ENCODE measurements at places on chromosomes 5 and 9.
A peak's percentile ranks its signal among the peaks of the same experiment; 100 is the strongest.

DNA sequence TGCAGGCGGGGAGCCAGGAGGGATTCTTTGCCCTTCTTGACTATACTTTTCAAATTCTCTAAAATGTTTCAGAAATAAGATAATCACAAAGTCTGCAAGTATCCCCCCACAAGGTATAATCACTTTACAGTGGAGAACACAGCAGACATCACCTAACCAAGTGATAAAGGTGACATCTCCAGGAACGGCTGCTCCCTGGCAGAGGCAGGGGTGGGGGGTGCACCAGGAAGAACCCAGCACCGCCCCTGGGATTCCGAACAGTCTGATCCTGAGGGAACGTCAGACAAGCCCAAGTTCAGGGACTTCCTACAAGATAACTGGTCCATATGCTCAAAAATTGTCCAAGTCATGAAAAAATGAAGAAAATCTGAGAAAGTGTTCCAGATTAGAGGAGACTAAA lies 85.4 kb downstream of the HSD17B3 start:
- no peak for DNase-seq

DNA sequence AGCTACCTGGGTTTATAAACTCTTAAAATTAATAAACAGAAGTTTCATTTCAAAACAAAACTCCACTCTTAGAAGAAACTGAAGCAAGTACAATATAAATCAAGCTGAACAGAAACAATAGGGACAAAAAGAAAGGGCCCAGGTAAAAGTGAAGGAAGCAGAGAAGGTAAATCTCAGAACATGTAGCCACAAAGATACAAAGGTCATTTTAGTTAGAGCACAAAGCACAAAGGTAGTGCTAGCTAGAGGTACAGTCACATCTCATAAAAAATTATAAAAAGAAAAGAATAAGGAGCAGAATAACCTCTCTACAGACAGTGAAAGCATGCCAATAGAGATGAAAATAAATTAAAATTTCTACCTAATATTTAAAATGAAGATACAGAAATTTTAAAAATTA lies 90.4 kb upstream of the C5orf63 start:
- no peak for DNase-seq

DNA sequence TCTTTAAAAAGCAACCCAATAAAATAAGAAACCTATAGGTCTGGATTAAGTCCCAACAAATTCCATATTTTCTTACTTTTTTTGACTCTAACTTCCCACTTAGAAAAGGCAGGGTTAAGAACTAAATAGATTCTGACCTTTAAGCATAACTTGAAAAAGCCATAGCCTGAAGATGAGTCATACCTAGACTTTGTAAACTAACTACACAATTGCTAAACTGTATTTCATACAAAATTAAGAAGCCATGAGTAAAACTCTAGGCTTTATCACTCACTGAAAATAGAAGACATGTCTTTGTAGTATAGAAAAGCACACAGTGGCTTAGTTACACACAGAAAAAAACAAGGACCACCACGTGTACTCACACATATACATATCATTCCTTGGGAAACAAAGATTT lies 51.5 kb downstream of the MLLT3 start:
- no peak for DNase-seq

GRCh38 chr5:7902201-7902600 lies 33.3 kb downstream of the MTRR start:
- no peak for DNase-seq

DNA sequence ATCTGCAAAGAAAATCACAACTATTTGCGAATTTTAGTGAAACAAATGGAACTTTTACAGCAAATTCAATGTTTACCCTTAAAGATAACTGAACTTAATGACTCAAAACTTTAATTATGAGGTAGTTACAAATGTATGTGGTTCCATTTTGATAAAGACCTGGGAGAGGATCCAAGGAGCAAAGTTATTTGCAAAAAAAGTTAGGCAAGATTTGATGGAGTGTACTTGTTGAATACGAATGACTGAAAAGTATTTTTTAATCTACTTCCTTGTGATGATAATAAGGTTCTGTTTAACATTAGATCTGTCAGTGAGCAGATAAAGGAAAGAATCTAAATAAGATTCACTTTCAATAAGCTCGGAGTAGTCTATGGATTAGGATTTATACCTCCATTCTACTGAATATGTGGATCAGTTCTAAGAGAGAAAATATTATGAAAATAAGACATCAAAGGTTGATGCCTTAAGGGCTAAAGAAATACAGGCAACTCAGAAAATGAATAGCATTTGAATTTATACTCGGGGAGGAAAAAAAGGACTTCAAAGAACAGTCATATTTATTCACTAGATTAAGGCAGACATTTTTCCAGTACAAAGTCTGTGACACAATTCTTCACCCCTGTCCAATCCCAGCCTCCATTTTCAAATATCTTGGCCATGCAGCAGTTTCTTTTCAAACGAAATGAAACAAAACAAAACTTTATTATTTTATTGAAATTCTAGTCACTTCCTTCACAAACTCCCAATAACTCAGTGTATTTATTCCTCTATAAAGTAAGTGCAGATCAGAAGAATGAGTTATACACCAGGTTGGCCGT lies 199.8 kb downstream of the PDE4D start:
- DNase-seq = no peak

- no peak for DNase-seq
Observed at GRCh38 chr5:14249258-14250082, 106.3 kb downstream of the TRIO start.

- no peak for DNase-seq
Observed at GRCh38 chr5:72537166-72537565, 30.0 kb upstream of the ZNF366 start.

DNA sequence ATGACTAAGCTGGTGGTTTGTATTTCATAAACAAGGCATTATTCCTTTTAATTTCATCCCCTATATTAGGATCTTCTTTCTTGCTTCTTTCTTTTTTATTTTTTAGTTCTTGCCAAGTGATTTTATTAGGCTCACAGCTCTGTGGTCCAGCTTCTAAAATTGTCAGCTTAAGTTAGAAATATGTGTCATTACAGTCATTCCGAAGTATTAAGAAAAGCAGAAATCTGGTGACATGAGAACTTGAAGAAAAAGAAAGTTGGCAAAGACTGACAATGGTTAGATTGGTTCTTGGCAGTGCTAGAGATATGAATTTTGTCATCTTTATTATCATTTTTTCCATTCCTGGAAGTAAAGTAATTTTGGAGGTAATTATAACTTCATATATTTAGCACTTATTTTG lies 166.5 kb upstream of the PRR16 start:
- no peak for DNase-seq

- no peak for DNase-seq
Observed at GRCh38 chr9:4833781-4834560, 41.2 kb downstream of the RCL1 start.

DNA sequence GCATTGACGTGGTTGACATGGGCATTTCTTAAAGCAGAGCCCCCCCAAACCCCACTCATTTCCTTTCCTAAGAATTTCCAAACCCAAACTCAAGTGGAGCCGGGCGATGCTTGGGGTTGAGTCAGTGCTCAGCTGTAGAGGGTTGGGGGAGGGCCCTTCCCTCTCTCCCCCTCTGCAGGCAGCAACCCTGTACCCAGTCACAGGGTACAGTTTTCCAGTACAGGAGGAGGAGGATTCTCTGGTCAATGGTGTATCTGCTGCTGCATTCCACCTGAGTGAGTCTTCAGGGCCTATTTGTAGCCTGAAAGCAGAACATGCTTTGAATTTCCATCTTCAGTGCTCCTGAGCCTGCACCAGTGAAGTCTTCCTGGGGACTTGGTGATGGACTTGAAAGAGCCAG lies 55.8 kb downstream of the ENTREP1 start:
- DNase-seq = no peak

DNA sequence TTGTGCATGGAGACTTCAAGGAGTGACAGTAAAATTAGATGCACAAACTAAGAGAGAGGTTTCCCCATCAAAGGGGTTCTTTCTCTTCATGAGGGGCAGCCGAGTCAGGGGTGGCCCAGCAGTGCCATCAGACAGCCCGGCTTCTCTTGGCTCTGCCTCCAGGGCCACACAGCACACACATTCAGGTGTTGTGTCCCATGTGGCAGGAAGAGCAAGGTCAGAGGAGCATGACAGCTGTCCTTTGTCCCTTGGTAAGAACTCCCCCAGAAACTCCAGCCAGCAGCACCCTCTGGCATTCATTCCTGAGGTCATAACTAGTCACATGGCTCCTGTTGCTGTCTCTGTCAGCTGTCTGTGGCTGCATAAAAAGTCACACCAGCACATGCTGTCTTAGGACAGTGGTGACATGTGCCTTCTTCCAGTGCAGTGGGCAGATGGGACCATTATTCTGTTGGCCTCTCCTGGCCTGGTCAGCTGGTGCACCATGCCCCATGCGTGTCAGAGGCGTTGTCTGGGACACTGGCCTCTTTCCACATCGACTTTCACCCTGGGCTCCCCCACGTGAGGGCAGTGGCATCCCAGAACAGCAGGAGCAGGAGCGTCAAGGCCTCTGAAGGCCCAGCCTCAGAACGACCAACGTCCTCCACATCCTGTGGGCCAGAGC lies 78.4 kb upstream of the OTULINL start:
- no peak for DNase-seq

GRCh38 chr5:143613329-143613728 lies 198.6 kb upstream of the HMHB1 start:
- DNase-seq = no peak

DNA sequence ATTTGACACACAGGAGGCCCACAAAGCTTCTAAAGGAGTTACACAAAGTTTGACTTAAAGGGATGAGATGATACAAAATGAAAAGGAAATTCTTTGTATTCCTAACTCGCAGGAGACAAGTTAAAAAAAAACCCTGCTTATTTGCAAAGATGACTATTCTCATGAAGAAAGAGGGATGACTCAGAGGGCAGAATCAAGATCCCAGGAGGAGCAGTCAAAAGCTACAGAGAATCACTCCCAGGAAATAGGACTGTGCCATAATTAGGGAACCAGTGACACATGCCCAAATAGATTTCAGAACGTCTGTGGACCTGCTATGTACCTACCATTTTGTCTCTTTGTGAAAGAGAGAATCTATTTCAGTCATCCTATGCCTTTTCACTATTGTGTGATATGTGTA lies 103.5 kb upstream of the ARRDC3 start:
- DNase-seq = no peak

- DNase-seq = no peak
Observed at GRCh38 chr9:126667190-126668055, 53.7 kb downstream of the LMX1B start.

GRCh38 chr9:14428781-14429230 lies 114.9 kb upstream of the NFIB start:
- peak; percentile 4 for DNase-seq

GRCh38 chr5:135426102-135427082 lies 20.8 kb downstream of the DCANP1 start:
- no peak for DNase-seq

DNA sequence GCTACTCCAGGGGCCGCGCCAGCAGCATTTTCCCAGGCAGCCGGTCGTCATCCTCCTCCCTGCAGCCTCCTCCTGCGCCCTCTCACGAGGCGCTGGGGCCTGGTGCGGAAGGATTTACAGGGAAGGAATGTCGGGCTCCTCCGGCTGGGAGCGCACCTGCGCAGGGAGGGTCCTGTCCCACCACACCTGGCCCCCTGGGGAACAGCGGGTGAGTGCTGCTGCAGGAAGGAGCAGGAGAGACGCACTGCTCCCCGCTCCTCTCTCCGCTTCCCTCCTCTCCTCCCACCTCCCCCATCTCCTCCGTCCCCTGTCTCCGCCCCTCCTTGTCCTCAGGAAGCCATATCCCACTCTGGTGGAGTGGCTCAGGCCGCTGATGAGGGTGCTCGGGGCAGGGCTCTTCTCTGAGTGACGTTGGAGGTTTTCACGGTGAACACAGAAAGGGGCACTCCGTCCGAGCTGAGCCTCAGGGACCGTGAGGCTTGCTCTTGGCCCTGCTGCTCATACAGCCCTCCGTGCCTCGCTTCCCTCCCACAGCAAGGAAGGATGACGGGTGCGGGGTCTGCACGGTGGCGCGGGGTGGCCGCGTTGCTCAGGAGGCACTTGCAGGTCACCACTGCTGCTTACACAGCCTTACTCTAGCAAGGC lies 31.3 kb downstream of the IRX4 start:
- DNase-seq = no peak

All from stimulated activated CD4-positive, alpha-beta T cell treated with anti-CD3 and anti-CD28 coated beads, TNF-alpha, amount 100 ng/mL, for 24 hours (primary cell).